ENCODE measurements at places on chromosomes 1 and 21.

- no peak for DNase-seq
Measured at GRCh38 chr1:40092241-40092640, 4.8 kb downstream of the PPT1 start.

DNA sequence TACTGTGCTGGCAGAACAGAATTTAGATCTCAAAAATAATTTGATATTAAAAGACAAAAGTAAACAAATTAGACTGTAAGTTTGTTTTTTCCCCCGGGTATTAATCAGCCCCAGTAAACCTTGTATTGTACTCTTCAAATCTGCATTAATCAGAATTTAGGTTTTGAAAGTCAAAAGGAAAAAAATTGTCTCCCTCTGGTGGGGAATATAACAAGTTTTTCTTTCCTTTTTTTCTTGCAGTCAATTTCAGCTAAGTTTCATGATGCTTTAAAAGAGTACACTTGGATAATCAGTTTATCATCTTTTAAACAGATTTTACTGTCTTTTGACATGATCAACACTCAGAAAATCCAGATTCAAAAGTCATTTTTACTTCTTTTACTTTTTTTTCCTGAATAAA lies 134.5 kb upstream of the PKN2 start:
- DNase-seq: no peak

- DNase-seq: no peak
Measured at GRCh38 chr1:234655328-234656069, 45.5 kb upstream of the IRF2BP2 start.

- no peak for DNase-seq
Measured at GRCh38 chr1:108585313-108585712, 25.4 kb downstream of the EEIG2 start.

DNA sequence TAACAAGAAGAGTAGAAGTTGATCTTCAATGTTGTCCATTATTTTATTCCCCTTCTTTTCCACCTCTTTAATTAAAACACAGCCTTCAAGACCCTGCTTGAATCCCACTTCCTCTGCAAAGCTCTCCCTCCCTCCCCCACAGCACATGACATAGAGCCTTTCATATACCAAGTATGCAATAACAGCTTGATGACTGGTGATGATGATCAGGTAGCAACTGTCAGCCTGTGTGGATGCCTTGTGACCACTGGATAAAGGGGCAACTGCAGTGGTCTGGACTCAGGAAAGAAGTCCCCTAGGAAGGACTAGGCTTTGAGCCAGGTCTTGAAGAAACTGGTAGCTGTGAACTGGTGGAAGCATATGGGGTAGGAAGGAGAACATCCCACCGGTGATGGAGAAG lies 53.8 kb upstream of the PRDX6 start:
- no peak for DNase-seq

Data from stimulated activated CD8-positive, alpha-beta memory T cell treated with anti-CD3 and anti-CD28 coated beads, Interleukin-12 subunit alpha, Interleukin-12 subunit beta, amount 100 ng/mL, for 1 hour (primary cell).